Lower leg skin (tissue), 4 donors: ENCODE measurements at places on chromosomes 6 and 20. TPM values are rescaled to one million over a fixed set of nuclear protein-coding genes. Genes with fewer than 3 reads are reported as not detected.

DNA sequence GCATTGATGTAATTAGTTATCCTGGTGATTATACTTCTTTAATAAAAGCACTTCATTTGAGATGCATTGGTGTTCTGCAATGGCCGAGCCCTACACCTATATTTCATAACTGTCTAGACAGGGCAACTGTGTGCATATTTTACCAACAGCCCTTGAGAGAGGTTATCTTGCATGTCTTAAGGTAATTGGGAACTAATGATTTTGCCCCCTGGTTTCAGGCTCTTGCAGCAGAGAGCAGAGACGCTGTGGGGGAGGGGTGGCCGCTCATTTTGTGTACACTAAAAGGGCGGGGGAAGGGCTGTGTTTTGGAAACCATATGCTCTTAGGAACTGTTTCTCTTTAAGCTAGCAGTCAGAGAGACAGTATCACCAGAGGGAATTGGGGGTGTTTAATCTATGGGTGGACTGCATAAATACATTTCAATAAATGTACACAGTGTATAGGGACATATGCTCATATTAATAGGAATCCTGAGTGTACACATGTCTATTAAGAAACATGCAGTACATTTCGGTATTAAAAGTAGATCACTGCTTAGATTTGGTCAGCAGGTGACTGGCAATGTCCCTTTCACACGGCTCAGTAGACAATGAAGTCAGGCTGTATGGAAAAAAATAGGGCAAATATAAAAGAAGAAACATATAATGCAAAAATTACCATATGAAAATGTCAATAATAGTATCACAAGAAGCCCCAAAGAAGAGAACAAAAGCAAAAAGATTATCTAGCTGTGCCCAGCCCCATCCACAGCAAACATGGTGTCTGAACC lies 402.9 kb upstream of the CITED2 start:
- DNase-seq: no peak

DNA sequence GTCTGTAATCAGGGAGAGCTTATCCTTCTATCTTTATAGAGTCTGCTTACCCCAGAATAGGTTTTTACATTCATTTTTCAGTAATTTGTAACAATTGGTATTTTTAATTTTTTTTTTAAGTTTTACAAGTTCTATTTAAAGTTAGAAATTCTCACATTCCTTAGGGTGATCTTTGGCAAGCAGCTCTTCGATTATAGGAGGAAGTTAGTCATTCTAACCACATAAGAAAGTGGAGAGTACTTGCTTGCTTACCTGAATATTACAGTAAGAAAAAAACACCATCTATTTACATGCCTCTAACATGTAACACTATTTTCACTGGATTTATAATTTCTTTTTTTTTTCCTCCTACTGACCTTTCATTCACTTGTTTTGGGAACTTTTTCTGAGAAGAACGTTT lies 6.7 kb downstream of the TSHZ2 start:
- no peak for DNase-seq

VGLL2 gene
- total RNA-seq: not detected

GRCh38 chr6:109769213-109769612 lies 78.1 kb downstream of the FIG4 start:
- no peak for DNase-seq

MAP3K5 gene
- 21.6 TPM for total RNA-seq
